Aortic smooth muscle cell (primary cell): ENCODE measurements at places on chromosomes 3 and 15. TPM values are rescaled to one million over a fixed set of nuclear protein-coding genes. Genes with fewer than 3 reads are reported as not detected.

The ITIH1 gene
- total RNA-seq: 0.40 and 0.56 TPM in 2 replicates

The LYZL4 gene
- total RNA-seq: not detected in 2 replicates

The GMPS gene
- 22.2 and 32.1 TPM in 2 replicates for total RNA-seq

The ZNF621 gene
- 12.4 and 16.0 TPM in 2 replicates for total RNA-seq

The DUOXA2 gene
- not detected in 2 replicates for total RNA-seq

The SLC28A2 gene
- total RNA-seq: not detected in 2 replicates

The AGBL1 gene
- total RNA-seq: not detected in 2 replicates

The LOXL1 gene
- total RNA-seq: 186 and 204 TPM in 2 replicates

The ARHGEF26 gene
- total RNA-seq: 1.8 and 2.6 TPM in 2 replicates

The C2CD4A gene
- 0.06 and 0.26 TPM in 2 replicates for total RNA-seq

The ZBTB47 gene
- 42.4 and 48.6 TPM in 2 replicates for total RNA-seq

The TPRG1 gene
- 0.31 and 0.40 TPM in 2 replicates for total RNA-seq

The WNT5A gene
- total RNA-seq: 39.0 and 85.9 TPM in 2 replicates

The PLA2G4D gene
- not detected in 2 replicates for total RNA-seq

The GTPBP8 gene
- total RNA-seq: 33.2 and 34.1 TPM in 2 replicates

The IGF2BP2 gene
- 1.6 and 2.4 TPM in 2 replicates for total RNA-seq

The FBLN2 gene
- total RNA-seq: 461 and 547 TPM in 2 replicates

The PPM1L gene
- 7.1 and 10.7 TPM in 2 replicates for total RNA-seq

The LTK gene
- total RNA-seq: 0.12 and 0.13 TPM in 2 replicates

The TRPM1 gene
- not detected in 2 replicates for total RNA-seq

The SH3BP5 gene
- 11.4 and 12.2 TPM in 2 replicates for total RNA-seq

The ZBBX gene
- 0.06 TPM in 1 of 2 replicates, not detected in the other for total RNA-seq

The ZCWPW2 gene
- 0.79 and 0.99 TPM in 2 replicates for total RNA-seq

The MEIS2 gene
- total RNA-seq: 35.4 and 51.0 TPM in 2 replicates

The POLG gene
- total RNA-seq: 50.2 and 56.3 TPM in 2 replicates

The CRTC3 gene
- total RNA-seq: 10.6 and 15.5 TPM in 2 replicates

The CORO2B gene
- 4.8 and 5.5 TPM in 2 replicates for total RNA-seq

The C3orf18 gene
- 17.2 and 20.0 TPM in 2 replicates for total RNA-seq

The RASGRP1 gene
- 0.12 TPM in 1 of 2 replicates, not detected in the other for total RNA-seq

The NME9 gene
- total RNA-seq: not detected in 2 replicates

The RETNLB gene
- not detected in 2 replicates for total RNA-seq

The MESP2 gene
- 0.25 and 0.53 TPM in 2 replicates for total RNA-seq

The SEMA6D gene
- 7.1 and 8.1 TPM in 2 replicates for total RNA-seq

The VPS33B gene
- total RNA-seq: 8.6 and 9.0 TPM in 2 replicates

The SLC38A3 gene
- total RNA-seq: not detected in 2 replicates

The GUCA1C gene
- not detected in 2 replicates for total RNA-seq

The REC114 gene
- total RNA-seq: not detected in 2 replicates
